CD4-positive, CD25-positive, alpha-beta regulatory T cell (primary cell): ENCODE measurements at places on chromosomes 16 and 17.
A peak's percentile ranks its signal among the peaks of the same experiment; 100 is the strongest.

GRCh38 chr17:19019041-19019941 is 14.7 kb upstream of the FAM83G start:
- DNase-seq = no peak

DNA sequence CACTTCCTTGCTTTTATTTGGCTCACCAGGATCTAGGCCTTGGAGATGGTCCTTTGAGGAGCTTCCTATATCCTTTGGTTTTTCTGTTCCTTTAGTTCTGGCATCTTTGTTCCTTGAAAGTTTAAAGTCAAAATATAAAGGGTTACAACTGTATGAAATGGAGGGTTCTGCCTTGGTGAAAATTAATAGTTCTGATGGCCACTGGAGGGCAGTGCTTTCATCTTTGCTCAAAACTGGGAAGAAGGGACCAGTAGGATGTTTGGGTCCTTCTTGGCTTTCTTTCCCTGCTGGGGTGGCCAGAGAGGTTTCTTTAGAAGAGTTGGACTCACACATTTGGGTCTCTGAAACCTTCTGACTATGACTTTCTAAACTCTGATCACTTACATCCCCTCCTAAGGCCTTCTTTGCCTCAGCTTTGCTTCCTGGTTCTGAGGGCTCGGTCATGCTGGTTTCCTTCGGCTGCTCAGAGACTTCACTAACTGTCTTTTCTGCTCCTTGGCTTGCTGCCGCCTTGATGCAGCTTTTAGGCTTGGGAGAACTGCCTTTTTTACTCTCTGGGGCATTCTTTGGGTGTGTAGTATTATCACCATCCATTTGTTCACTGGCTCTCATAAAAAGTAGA is 10.9 kb upstream of the ITGA2B start:
- DNase-seq = no peak

GRCh38 chr17:15049795-15050160 is 215.3 kb downstream of the PMP22 start:
- DNase-seq = no peak

DNA sequence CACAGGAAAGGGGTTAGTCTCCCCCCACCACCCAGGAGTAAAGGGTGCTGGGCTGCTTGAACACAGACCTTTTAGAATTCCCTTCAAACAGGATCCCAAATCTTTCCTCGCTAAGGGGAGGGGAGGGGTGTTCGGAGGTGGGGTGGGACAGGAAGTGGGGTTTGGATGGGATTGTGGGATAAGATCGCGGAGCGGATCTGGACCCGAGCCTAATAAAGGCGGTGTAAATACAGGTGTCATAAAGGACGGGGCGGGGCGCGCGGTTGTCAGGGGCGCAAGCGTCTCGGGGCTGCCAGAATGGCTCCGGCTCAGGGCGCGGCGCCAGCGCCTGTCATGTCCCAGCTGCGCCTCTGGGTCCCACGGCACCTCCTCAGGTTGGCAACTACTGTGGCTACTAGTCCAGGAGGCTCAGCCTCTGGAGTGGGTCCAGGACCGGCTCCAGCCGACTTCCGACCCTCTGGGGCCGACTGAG is 59.8 kb upstream of the FBXO47 start:
- DNase-seq = no peak

DNA sequence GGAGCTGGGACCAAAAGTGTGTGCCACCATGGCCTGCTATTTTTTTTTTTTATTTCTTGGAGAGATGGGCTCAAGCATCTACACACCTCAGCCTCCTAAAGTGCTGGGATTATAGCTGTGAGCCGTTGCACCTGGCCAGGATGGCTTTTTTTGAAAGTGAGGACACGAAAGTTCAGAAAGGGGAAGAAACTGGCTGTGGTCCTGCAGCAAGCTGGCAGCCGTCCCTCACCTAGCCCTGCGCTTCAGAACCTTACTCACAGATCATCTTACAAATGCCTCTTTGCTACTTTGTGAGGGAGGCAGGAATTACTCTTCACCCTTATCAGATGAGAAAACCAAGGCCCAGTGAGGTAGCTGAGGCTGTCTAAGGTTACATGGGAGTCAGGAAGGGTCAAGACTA is 4.5 kb upstream of the PPY start:
- DNase-seq = no peak

DNA sequence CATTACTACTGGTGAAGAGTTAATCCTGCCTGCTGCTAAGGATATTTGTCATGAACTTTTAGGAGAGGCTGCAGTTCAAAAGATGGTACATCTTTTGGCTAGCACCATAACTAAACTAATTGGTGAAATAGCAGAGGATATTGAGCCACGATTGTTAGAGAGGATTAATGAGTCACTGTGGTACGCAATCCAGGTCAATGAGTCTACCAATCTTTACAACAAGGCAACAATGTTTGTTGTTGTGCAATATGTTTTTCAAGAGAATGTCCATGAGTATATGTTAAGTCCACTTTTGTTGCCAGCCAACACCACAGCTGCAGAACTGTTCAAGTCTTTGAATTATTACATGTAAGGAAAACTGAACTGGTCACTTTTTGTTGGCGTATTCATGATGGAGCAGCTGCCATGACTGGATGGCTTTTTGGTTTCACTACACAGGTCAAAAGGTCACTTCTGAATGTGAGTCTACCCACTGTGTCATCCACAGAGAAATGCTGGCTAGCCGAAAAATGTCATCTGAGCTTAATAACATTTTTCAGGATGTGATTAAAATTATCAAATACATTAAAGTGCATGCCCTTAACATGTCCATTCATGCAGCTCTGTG is 402.6 kb upstream of the KIF2B start:
- DNase-seq = no peak

DNA sequence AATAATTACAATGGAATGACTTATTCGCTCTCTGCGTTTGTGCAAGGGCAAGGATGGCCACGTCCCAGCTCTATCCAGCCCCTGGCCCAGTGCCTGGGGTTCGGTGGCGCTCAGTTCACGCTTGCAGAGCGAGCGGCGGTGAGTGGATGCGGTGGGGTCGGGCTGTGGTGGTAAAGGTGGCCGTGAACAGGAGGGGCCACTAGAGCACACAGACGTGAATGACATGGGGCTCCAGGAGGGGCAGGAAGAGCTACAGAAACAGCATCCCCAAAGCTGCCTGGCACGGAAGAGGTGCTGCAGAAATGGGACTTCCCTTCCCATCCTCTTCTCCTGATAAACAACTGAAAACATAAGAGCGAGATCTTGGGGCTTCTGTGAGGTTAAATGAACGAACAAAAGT is 28.4 kb downstream of the IRF8 start:
- DNase-seq = no peak

DNA sequence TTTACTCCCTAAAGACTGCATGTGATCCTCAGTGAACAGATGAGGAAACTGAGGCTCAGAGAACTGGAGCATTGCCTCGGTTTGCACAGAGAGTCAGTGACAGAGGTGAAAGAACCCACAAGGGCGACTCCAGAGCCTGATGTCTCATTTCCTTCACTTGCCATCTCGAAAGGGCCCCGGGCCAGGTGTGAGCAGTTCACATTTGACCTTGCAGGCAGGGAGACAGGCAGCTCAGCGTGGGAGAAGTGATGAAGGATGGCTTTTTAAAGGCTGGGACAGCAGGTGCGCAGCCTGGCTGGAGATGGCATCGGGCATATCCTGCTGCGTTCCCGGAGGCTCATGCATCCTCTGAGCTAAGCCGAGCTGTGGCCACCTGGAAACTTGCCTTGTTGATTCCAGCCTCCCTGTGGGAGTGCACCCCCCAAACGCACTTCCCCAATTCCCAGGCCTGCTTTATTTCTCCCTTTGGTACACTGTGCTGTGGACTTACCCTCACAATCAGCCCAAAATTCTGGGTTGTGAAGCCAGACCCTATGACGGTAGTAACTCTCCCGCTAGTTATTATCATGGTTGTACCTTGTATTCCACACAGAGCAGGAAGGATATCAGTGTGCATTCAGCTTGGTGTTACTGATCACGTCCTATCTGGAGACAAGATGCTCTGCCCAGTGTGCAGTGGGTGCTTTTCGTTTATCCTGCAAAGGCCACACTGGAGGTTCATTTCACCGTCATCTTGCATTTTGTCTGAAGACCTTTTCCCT is 753.2 kb upstream of the EEF2KMT start:
- DNase-seq = no peak

DNA sequence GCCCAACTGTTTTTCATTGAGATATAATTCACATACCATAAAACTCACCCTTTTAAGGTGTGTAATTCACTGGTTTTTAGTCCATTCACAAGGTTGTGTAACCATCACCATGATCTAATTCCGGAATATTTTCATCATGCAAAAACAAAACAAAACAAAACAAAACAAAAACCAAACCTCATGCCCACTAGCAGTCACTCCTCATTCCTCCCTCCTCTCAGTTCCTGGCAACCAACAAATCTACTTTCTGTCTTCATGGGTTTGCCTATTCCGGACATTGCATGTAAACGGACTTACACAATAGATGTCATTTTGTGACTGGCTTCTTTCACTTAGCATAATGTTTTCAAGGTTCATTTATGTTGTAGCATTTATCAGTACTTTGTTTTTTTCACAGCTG is 4.5 kb upstream of the NOD2 start:
- DNase-seq = no peak

- DNase-seq = peak; percentile 40
Measured at GRCh38 chr16:70529051-70529777, 5.6 kb downstream of the SF3B3 start.

- DNase-seq = peak; percentile 72
Measured at GRCh38 chr17:66191593-66192377, at the start of gene CEP112. TSS of gene CEP112 (minus strand) at chr17:66192133.

- no peak for DNase-seq
Measured at GRCh38 chr17:29060475-29060874, 17.5 kb downstream of the PIPOX start.

- DNase-seq = no peak
Measured at GRCh38 chr17:39450051-39450450, 1.0 kb downstream of the MED1 start.

DNA sequence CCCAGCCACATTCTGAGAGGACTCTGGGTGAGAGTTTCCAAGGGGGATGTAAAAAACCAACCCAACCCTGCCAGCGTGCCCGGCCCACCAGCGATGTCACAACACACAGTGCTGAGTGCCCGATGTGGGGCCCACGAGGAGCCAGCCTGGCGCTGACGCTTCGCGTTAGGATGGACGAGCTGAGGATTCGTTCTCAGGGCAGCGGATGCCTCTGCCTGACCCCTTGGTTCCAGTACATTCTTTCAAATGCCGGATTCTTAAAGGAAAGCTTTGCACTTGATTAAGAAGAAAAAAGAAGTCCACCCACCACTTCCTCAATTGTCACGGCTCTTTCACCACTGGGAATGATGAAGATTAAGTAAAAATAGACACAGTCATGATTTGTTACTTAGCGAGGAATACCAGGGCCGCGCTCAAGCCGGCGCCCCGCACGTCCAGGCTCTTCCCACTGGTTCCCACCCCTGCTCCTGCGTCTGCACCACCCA is 79.4 kb downstream of the IRF8 start:
- DNase-seq = no peak

DNA sequence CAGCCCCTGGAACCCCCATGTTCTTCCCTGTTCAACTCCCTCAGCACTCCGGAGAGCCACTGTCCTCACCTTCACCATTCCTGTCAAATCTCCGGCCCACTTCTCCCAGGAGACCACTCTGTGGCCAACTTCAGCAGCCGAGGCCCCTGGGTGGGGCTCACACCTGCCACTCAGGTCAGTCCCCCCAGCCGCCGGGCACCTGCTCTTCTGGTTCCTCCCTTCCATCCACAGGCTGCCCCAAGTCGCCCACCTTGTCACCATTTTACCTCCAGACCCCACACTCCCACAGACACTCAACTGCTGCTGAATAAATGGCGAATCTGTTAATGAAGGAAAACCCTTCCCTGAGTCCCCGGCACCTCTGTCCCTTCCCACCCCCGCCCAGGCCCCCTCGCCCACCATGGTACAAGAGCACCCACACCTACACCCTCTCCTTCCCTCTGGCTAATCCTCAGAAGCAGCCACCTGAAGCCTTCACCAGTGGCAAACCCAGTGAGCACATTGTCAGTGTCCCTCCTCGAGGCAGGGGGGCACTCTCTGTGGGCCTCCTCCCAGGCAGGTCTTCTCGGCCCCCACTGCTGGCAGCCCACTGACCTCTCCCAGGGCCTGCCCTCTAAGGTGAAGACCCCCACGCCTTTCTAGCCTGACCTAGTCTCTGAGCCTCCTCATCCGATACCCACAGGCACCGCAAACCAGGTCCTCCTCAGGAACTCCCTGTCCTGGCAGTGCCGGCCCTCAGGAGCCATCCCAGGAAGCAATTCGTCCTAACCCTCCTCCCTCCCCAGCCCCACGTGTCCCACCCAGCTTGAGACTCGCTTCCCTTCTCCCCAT is 8.2 kb downstream of the CANT1 start:
- no peak for DNase-seq

- peak; percentile 63 for DNase-seq
Measured at GRCh38 chr16:77169650-77170236, 21.2 kb upstream of the MON1B start.

DNA sequence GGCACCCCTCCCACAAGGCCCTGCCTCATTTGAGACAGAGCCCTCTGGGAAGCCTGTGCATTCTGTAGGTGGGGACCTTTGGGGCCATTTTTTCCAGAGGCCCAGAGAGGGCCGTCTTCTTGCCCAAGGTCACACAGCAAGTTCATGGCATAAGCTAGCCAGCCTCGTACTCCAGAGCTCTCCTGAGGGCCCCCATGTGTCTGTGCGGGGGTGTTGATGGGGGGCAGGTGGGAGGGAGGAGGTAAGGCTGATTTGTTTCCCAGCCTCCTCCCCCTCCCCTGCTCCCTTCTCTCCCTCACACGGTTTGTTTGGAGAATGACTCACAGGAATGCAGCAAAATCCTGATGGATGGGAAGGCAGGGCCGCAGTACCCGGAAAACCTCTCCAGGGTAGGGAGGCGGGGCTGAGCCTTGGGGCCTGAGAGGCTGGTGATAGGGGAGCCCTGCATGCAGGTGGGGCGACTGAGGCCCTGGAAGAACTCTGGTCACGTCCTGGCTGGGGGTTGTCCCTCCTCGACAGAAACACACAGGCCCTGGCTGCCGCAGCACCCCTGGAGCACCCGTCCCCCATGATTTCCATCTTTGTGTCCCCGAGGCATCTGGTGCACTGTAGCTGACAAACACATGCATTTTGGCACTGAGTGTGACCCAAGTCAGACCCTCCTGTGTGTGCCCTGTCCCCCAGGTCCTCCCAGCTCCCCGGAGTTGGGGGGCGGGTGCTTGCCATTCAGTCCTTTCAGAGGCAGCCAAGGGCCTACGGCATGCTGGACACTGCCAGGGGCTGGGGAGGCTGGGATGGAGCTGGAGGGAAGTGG is 29.7 kb downstream of the RAI1 start:
- no peak for DNase-seq

DNA sequence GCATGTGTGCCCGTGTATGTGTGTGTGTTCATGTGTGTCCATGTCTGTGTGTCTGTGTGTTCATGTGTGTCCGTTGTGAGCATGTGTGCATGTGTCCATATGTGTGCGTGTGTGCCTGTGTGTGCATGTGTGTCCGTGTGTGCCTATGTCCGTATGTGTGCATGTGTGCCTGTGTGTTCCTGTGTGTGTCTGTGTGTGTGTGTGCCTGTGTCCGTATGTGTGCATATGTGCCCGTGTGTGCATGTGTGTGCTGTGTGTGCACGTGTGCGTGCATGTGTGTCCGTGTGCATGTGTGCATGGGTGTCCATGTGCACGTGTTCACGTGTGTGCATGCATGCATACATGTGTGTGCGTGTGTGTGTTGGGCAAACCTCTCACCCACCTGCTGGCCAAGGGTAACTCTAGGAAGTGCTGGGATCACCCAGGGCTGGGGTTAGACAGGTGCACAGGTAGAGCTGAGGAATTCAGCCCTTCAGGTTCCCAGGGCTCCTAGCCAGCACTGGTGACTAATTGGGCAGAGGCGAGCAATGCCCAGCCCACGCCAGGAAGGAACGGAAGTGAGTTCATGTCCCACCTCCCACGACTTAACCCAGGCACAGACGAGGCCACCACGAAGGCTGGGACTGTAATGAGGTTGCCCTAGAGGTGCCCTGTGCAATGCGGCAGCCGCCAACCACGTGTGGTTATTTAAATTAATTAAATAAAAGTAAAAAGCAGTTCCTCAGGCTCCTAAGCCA is 8.2 kb upstream of the CSNK1D start:
- no peak for DNase-seq
